Activated CD8-positive, alpha-beta T cell treated with anti-CD3 and anti-CD28 coated beads for 36 hours (primary cell): ENCODE measurements at places on chromosomes 12 and 14. TPM values are rescaled to one million over a fixed set of nuclear protein-coding genes. Genes with fewer than 3 reads are reported as not detected.

- H3K36me3 ChIP-seq, result no peaks in the 10 kb centered on the region
- H3K27ac ChIP-seq, result no peak overlapping the region
- no peak for DNase-seq
- H3K4me3 ChIP-seq, result no peak overlapping the region
- peaks cover 7% of the 10 kb centered on the region for H3K27me3 ChIP-seq
These were observed 5.3 kb downstream of the PHETA1 start for GRCh38 chr12:111363578-111363977.

GRCh38 chr12:122123051-122123760 is 44.6 kb downstream of the MLXIP start:
- peak; percentile 84 for DNase-seq
- peaks cover 42% of the 10 kb centered on the region for H3K4me1 ChIP-seq
- H3K27me3 ChIP-seq, result no peaks in the 10 kb centered on the region
- H3K27ac ChIP-seq, result peak overlapping the region; percentile 61
- no peaks in the 10 kb centered on the region for H3K36me3 ChIP-seq

GRCh38 chr12:52441320-52441911 is 7.2 kb upstream of the KRT75 start:
- H3K4me3 ChIP-seq, result no peak overlapping the region
- peaks cover 18% of the 10 kb centered on the region for H3K27me3 ChIP-seq
- no peak for DNase-seq
- H3K27ac ChIP-seq, result no peak overlapping the region
- no peaks in the 10 kb centered on the region for H3K36me3 ChIP-seq

DNA sequence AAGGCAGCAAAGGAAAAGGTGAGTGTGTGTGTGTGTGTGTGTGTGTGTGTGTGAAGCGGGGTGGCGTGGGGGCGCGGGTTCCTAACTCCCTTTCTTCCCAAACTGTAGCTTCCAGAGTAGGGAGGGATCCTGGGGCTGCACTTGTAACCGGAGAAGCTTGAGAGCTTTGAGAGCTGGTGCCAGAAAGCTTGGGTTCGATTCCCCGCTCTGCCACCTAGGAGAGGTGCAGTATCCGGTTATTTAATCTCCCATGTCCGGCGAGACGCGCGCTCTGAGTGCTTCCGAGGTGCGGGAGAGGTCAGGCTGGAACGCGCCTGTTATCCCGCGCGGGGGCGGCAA is 7.2 kb upstream of the RACGAP1 start:
- H3K27me3 ChIP-seq, result peaks cover 23% of the 10 kb centered on the region
- H3K36me3 ChIP-seq, result no peaks in the 10 kb centered on the region
- no peak overlapping the region for H3K4me3 ChIP-seq
- DNase-seq, result no peak
- no peaks in the 10 kb centered on the region for H3K4me1 ChIP-seq
- H3K27ac ChIP-seq, result no peak overlapping the region

DNA sequence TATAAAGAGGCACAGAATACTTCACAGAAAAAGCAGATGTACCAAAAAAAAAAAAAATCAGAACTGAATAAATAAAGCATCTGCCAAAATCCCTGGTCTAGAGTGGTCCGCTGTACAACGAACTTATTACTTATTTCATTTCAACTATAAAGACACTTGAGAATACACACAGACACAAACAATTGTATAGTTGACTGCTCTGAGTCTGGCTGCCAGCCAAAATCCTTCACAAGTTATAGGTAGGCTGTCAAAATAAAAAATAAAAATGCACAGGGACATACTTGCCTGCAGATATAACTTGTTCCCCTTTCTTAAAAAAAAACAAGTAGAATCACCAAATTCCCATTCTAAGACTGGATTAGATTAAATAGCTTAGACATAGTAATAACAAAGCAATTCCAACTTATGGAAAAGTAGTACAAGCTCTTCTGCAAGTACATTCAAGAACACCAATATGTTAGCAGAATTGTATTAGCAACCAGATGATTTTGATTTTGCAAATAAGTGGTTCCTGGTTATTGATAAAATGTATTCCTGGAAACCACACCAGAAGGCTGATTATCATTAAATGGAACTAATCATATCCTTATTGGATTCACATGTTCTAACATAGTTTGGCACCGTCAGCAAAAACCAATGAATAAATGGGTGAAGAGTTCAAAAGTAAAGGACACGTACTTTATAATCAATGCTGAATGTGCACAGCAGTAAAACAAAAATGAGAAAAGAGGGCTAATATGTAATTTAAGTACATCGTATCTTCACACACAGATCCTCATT is 248.5 kb downstream of the NELL2 start:
- H3K4me1 ChIP-seq, result peaks cover 31% of the 10 kb centered on the region
- H3K27me3 ChIP-seq, result no peaks in the 10 kb centered on the region
- no peak overlapping the region for H3K27ac ChIP-seq
- H3K36me3 ChIP-seq, result peaks cover 33% of the 10 kb centered on the region

GRCh38 chr12:121570467-121571283 is 10.1 kb downstream of the KDM2B start:
- H3K27me3 ChIP-seq, result no peaks in the 10 kb centered on the region
- H3K36me3 ChIP-seq, result peaks cover 21% of the 10 kb centered on the region
- H3K4me1 ChIP-seq, result peaks cover 12% of the 10 kb centered on the region
- H3K27ac ChIP-seq, result no peak overlapping the region
- H3K4me3 ChIP-seq, result no peak overlapping the region

GRCh38 chr12:53579545-53579955 is 46.6 kb downstream of the ATF7 start:
- DNase-seq, result no peak
- H3K27me3 ChIP-seq, result no peaks in the 10 kb centered on the region
- peaks cover 7% of the 10 kb centered on the region for H3K36me3 ChIP-seq
- H3K4me1 ChIP-seq, result peaks cover 16% of the 10 kb centered on the region
- no peak overlapping the region for H3K27ac ChIP-seq

DNA sequence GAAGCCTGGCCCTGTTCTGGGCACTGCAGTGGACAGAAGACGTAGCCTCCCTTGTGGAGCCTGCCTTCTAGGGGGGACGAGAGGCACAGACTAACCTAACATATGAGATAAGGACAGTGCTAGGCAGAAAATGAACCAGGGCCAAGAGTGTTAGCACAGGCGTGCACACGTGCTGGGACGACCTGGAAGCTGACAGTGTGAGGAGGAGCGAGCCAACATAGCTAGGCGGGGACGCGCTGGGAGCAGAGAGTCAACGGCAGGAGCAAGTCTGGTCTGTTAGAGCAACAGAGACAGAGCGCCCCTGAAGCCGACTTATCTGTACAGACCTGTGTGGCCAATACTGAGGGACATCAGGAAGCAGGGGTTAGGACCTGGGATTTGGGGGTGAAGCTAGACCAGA is 8.0 kb downstream of the PXMP2 start:
- H3K27ac ChIP-seq, result no peak overlapping the region
- H3K4me3 ChIP-seq, result no peak overlapping the region
- no peak for DNase-seq
- H3K27me3 ChIP-seq, result no peaks in the 10 kb centered on the region

DNA sequence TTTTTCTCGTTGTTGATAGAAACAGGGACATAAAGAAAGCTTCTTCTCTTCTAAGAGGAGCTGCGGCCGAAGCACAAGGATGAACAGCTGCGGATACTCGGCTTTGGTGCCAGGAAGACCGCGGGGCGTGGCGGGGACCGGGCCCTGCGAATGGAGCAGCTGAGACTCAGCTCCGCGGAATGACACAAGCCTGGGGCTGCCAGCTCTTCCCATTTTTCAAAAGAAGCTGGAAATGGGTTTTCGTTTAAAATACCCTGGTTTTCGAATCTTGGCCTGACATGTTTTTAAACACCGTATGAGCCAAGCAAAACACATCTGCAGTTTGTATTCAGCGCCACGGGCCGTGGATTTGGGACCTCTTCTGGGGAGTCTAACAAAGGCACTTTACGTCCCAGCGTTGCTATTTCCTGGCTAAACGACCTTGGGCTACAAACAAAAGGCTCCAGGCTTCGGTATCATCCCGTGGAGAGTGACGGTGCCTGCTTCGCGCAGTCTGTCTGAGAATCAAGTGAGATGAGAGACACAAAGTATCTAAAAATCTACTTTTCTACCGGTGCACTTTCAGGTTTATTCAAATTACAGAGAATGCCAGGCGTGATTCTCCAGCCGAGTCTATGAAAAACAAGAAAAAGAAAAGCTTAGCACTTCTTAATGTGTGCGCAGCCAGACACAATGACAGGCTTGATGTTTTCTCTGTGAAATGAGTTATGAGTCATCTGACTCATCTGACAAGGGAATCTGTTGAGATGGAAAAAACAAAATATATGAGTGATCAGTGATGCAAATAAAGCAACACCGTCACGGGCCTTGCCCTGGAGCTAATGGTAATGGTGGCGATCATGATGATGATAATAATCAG is 114.0 kb upstream of the TMEM132D start:
- H3K36me3 ChIP-seq, result no peaks in the 10 kb centered on the region
- peaks cover 7% of the 10 kb centered on the region for H3K27me3 ChIP-seq
- H3K27ac ChIP-seq, result no peak overlapping the region

- H3K27ac ChIP-seq, result no peak overlapping the region
- H3K4me3 ChIP-seq, result no peak overlapping the region
- H3K4me1 ChIP-seq, result peaks cover 2% of the 10 kb centered on the region
- H3K36me3 ChIP-seq, result no peaks in the 10 kb centered on the region
- no peaks in the 10 kb centered on the region for H3K27me3 ChIP-seq
These were observed 266.1 kb upstream of the LRIG3 start for GRCh38 chr12:59186451-59186850.

DNA sequence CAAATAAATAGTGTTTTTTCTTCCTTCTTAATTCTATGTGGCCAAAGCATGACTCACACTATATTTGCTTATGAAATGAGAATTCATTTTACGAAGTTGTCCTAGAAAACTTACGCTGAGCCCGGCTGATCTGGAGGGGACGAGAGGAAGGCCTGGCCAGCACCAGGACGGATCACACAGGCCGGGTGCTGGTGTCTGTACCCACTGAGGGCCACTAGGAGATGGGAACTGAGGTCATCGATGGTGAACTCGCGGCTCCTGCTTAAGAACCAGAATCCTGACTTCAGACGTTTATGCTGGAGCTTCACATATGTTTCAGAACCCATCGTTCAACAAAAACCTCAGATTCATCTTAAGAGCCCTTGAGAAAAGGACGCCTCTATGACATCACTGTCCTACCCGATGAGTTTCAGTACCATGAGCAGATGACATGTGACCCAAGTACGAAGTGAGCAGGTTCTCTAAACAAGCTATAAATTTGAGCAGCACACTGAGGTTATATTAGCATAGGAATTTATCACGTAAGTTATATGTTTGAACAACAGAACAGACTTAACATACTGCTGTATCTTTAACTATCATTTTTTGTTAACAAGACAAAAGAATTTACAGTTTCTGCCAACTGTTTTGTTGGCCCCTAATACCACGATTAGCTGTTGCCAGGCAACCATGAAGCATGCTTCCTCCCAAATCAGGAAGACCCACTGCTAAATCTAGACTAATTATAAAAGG is 111.9 kb downstream of the FOXN3 start:
- peak overlapping the region; percentile 68 for H3K4me3 ChIP-seq
- DNase-seq, result peak; percentile 42
- no peaks in the 10 kb centered on the region for H3K27me3 ChIP-seq

GRCh38 chr14:75150150-75150549 is 23.3 kb upstream of the NEK9 start:
- no peaks in the 10 kb centered on the region for H3K27me3 ChIP-seq
- H3K27ac ChIP-seq, result peak overlapping the region; percentile 22

DNA sequence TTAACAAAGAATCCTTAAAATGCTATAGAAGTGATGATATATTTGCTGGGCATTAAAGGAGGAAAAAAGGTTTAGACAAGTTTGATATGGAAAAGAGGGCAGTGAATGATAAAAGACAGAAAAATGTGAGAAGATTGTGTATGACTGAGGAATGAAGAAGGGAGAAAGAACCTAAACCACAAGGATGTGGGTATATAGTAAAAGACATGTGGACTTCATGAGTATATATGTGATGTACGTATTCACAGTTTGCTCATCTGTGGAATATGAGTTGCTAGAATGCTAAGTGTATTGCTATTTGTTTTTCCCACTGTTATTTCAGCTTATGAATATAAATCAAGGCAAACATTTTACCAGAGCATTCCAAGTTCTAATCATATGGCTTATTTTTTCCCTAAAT is 2.1 kb upstream of the SLC16A7 start:
- H3K4me3 ChIP-seq, result no peak overlapping the region
- no peaks in the 10 kb centered on the region for H3K27me3 ChIP-seq
- peaks cover 31% of the 10 kb centered on the region for H3K4me1 ChIP-seq
- H3K36me3 ChIP-seq, result peaks cover 14% of the 10 kb centered on the region

- no peaks in the 10 kb centered on the region for H3K36me3 ChIP-seq
- peaks cover 38% of the 10 kb centered on the region for H3K27me3 ChIP-seq
- DNase-seq, result no peak
- no peak overlapping the region for H3K4me3 ChIP-seq
- H3K4me1 ChIP-seq, result no peaks in the 10 kb centered on the region
- no peak overlapping the region for H3K27ac ChIP-seq
These were observed 46.5 kb upstream of the GALNT9 start for GRCh38 chr12:132375747-132376463.

GRCh38 chr12:50618864-50619609 is 114.3 kb downstream of the DIP2B start:
- H3K4me3 ChIP-seq, result no peak overlapping the region
- H3K27ac ChIP-seq, result peak overlapping the region; percentile 31
- H3K4me1 ChIP-seq, result peaks cover 53% of the 10 kb centered on the region
- no peak for DNase-seq

DNA sequence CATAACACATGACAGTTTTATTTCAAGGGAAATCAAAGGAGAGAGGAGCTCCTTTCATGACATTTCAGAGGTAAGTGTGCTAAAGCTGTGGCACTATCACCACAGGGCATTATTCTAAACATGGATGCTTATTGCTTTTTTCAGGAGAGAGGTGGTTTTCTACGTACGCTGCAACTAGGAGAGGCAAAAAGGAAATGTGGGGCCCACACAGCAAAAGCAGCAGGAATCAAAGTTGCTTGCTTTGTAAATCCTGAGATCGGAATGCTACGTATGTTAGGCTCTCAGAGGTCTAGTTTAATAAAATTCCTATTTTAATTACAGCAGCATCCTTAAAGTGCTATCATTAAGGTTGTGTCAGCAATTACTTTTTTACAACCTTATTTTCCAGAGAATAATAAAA is 55.0 kb upstream of the GRIP1 start:
- no peaks in the 10 kb centered on the region for H3K27me3 ChIP-seq
- H3K36me3 ChIP-seq, result no peaks in the 10 kb centered on the region
- H3K4me3 ChIP-seq, result no peak overlapping the region
- DNase-seq, result no peak
- peaks cover 9% of the 10 kb centered on the region for H3K4me1 ChIP-seq

GRCh38 chr12:40253936-40254335 is 29.1 kb downstream of the LRRK2 start:
- no peaks in the 10 kb centered on the region for H3K27me3 ChIP-seq
- no peaks in the 10 kb centered on the region for H3K36me3 ChIP-seq
- H3K4me1 ChIP-seq, result no peaks in the 10 kb centered on the region
- no peak overlapping the region for H3K27ac ChIP-seq

- no peak overlapping the region for H3K27ac ChIP-seq
- H3K27me3 ChIP-seq, result peaks cover 1% of the 10 kb centered on the region
- no peaks in the 10 kb centered on the region for H3K36me3 ChIP-seq
- no peak for DNase-seq
These were observed 155.4 kb upstream of the PDE3A start for GRCh38 chr12:20212658-20213555.

Gene TPH2
- total RNA-seq, result not detected

Gene C12orf43
- 19.8 TPM for total RNA-seq

Gene SLC4A8
- 1.1 TPM for total RNA-seq

Gene DCN
- total RNA-seq, result not detected

Gene PELI2
- 3.4 TPM for total RNA-seq

Gene B4GALNT3
- 2.8 TPM for total RNA-seq

Gene SMIM41
- not detected for total RNA-seq
